Stimulated activated CD8-positive, alpha-beta memory T cell treated with anti-CD3 and anti-CD28 coated beads, Interleukin-2, amount 100 ng/mL, for 1 hour (primary cell): ENCODE measurements at places on chromosomes 6 and 20.

DNA sequence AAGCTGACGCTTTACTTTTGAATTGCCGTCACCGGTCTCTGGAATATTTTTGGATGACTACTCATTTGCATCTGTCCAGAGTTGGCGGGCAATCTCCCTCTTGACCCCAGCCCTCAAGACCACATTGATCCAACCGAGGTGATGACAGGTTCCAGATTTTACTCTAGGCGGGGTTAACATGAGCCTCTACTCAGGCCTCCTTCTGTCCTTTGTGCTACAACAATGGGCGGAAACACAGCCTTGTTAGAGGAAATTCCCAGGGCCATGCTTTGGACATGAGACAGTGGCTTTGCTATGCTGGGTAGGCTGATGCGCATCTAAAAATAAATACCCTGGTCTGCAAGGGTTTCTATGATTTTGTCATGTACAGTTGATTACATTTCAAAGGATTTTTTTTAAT lies 27.0 kb upstream of the ADGRF5 start:
- DNase-seq, result no peak

- no peak for DNase-seq
Observed at GRCh38 chr20:33209789-33210188, 7.4 kb upstream of the BPIFA3 start.

- DNase-seq, result no peak
Observed at GRCh38 chr6:147429794-147430193, 78.7 kb upstream of the SAMD5 start.

DNA sequence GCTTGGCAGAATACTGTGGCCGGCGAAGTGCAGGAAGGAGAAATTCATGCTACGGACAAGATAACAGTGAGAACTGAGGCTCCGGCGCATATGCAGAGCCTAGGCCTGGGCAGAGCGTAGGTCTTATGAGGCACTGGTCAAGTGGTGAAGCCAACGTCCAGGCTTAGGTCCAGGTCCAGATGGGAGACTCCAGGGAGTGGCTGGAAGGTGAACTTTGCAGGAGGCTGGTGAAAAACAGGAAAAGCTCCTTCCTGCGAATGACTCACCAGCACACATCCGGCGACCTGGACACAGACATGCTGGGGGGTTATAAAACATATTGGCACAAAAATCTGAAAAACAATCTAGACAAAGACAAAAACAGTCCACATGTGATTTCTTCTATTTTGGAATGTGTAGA lies 15.4 kb downstream of the C6orf141 start:
- no peak for DNase-seq

GRCh38 chr20:50481741-50482140 lies 28.4 kb upstream of the PTPN1 start:
- no peak for DNase-seq

GRCh38 chr6:15661853-15662325 lies 939 bp downstream of the DTNBP1 start:
- no peak for DNase-seq

- no peak for DNase-seq
Observed at GRCh38 chr6:6545616-6546317, 42.8 kb upstream of the LY86 start.

- no peak for DNase-seq
Observed at GRCh38 chr6:25165177-25165576, 114.0 kb upstream of the CARMIL1 start.

DNA sequence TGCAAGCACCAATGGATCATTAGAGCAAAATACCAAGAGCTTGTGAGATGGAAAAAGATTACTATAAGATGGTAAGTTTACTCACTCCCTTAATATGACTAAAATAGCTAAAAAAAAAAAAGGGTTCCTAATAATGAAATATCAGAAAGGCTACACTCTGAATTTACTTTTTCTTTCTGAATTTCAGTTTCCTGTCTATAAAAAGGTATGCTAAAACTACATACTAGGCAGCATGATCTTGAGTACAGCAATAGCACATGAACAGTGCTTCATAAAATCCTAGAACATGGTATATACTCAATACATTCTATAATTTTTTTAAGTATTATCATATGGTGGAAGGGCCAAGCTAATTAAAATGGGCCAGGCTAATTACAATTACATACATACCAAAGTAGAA lies 24.0 kb upstream of the FAM135A start:
- no peak for DNase-seq

- DNase-seq, result no peak
Observed at GRCh38 chr6:150755042-150755441, 110.5 kb upstream of the MTHFD1L start.

GRCh38 chr6:151564654-151565053 lies 70.8 kb downstream of the CCDC170 start:
- DNase-seq, result no peak

DNA sequence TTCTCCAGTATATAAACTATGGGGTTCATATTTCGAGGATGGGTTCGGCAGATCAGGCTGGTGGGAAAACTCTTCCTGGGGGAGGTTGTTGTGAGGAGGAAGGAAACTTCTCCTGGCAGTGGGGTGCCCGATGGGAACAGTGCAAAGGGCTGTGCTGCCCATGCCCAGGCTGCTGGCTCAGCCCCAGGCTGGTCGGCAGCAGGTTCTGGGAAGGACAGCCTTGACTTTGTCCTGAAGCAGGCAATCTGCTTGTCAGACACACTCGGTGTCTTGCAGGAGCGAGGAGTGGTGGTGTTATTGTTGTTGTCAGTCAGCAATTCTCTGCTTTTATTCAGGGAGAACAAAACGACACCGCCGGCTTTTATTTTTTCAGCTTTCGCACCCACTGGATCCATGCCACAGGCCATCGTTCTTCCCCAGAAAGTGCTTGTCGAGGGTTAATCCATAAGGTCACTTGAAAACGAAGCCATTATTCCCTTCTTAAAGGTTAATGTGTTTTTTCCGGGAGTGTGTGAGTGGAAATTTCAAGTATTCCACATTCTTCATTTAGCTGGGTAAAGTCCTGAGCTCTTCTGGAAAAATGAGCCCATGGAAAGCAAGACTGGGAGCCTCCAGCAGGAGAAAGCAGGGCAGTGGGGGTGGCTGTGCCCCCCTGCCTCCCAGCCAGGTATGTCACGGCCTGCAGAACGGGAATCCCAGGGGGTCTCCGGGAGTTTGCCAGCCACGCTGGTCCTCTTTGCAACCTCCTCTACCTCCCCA lies 57.0 kb upstream of the STX16 start:
- DNase-seq, result no peak

DNA sequence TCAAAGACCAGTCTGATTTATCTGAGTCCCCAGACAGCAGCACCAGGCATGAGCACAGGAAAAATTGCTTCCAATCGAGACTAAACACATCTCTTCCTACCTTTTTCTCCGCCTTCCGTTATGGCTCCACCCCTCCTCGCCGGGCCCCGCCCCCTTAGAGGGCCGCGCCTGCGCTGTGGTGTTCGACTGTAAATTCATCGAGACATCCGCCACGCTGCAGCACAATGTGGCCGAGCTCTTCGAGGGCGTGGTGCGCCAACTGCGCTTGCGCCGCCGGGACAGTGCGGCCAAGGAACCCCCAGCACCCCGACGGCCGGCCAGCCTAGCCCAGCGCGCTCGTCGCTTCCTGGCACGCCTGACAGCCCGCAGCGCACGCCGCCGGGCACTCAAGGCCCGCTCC lies 8.9 kb downstream of the REM1 start:
- DNase-seq, result no peak

- no peak for DNase-seq
Observed at GRCh38 chr6:142412241-142412640, 110.4 kb downstream of the ADGRG6 start.

DNA sequence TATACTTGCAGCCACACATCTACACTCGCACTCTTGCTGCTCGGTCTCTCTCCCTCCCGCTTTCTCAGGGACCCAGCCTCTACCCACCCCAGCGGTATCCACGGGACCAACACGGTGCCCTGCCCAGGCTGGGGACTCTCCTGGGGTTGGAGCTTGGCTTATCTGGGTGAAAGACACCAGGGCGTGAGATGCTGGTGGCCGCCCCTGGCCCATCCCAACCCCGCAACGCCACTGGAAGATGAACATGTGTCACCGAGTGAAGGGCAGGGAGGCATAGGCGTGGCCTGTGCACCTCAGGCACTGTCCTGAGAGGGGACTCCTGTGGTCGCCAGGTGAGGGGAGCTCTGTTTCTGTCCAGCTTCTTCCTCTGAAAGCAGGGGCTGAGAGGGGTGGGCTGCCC lies 47.4 kb downstream of the NINL start:
- no peak for DNase-seq

DNA sequence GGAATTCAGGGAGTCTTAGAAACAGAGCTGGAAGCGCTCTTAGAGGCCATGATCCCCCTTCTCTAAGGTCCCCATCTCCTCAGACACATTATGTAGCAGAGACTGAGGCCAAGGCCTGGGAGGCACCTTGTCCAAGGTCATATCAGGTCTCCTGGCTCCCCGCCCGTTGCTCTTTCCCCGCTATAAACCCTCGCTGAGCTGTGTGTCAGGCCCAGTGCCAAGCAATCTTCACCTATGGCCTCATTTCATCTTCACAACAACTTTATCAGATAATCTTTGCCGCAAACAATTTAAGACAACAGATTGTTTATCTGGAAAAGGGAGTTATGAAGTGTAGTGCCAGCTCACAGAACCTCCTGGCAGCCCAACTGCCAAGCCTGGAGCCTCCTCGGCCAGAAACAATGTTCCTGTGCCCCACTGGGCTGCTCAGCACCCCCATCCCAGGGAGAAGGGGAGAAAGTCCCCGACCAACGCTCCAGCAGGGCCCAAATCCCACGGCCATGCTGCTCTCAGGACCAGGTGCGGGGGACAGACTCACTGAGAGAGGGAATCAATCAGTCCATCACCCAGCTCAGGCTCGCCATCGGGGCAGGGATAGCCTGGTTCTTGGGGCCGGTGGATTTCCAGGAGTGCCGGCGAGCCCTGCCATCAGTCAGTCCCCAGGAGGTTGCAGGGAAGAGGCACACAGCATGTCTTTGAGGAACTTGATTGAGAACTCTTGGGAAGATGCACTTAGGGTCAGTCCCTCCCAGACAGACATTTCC lies 16.9 kb upstream of the FANCE start:
- no peak for DNase-seq

- no peak for DNase-seq
Observed at GRCh38 chr20:58070664-58071196, 157.7 kb downstream of the ANKRD60 start.

DNA sequence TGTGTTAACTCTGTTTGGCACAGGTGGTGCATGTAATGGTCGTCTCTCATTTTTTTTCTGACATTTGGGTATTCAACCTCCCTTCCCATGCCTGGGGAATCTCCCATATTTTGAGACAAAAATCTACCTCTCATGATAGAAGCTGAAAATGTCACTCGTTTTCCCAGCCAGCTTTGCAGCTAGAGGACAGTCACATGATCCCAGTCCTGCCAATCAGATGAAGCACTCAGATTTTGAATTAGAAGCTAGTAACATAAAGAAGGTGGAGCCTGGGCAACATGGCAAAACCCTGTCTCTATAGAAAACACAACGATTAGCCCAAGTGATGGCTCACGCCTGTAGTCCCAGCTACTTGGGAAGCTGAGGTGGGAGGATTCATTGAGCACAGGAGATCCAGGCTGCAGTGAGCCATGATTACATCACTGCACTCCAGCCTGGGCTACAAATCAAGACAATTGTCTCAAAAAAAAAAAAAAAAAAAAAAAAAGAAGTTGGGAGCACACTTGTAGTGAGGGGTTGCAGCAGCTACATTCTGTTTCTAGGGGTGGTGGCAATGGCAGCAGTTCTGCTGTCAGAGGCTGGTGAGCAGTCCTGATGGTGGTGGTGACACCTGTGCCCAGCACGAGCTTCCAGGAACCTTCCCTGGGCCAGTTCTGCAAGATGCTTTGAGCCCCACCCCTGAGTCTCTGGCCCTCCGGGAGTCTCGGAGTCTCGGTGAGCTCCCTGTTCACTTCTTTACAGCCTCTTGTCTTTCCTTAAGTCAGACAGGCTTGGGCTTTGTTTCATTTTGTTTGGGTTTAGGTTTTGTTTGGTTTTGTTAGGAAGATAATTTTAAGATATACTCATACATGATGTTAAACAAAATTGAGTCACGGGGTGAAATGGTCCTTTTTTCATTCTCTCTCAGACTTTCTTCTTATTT lies 94.1 kb upstream of the KCNG1 start:
- DNase-seq, result no peak

DNA sequence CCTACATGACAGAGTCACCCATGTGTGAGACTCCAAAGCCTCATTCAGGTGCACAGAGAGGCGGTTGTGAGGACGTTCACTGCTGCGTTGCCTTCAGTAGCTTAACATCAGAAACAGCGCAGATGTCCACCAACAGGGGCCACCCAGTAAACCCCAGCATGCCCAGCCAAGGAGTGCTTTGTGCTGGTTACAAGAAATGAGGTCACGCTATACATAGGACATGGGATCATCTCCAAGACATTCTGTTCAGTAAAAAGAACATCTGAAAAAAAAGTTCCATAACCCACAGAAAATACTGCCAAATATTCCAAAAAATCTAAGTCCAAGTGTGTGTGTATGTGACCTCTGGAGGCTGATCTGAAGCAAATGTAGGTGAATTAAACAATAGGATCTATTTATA lies 16.0 kb downstream of the SLC52A3 start:
- DNase-seq, result no peak

- DNase-seq, result no peak
Observed at GRCh38 chr6:43622541-43622940, 6.5 kb downstream of the GTPBP2 start.

DNA sequence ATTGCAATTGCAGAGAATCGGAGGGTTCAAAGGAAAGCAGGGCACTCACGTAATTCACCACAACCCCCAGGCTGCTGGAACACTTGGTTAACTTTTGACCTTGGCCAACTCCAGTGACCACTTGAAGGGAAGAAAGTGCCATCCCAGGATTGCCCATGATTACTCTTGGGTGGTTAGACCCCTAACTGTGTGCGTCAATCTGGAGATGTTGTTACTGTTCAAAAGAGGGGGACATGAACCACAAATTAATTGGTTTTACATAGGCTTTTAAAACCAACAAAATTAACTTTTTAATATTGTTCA lies 50.1 kb upstream of the NCOA3 start:
- DNase-seq, result no peak

DNA sequence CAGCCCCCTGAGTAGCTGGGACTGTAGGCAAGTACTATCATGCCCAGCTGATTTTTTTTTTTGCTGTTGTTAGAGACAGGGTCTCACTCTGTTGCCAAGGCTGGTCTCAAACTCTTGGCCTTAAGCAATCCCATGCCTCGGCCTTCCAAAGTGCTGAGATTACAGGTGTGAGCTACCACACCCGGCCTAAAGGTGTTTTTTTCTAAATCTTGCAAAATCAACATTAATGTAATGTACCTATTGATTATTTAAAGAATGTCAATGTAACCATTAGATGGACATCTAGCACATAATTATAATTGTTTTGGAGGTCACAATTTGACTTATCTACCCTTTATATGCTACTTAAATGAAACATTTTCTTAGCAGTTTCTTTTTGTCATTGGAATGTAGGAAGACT lies 126.1 kb downstream of the PHACTR1 start:
- DNase-seq, result no peak

GRCh38 chr6:145155873-145156782 lies 579.2 kb downstream of the EPM2A start:
- no peak for DNase-seq
